AG09309 (cell line): ENCODE measurements at places on chromosomes 11 and 22.

DNA sequence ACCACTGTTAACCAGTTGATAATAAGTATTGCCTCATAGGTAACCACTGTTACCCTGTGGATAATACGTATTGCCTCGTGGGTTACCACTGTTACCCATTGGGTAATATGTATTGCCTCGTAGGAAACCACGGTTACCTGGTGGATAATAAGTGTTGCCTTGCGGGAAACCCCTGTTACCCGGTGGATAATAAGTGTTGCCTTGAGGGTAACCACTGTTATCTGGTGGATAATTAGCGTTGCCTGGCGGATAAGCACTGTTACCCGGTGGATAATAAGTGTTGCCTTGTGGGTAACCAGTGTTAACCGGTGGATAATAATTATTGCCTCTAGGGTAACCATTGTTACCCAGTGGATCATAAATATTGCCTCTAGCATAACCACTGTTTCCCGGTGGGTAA lies 27.3 kb upstream of the NXPE4 start:
- DNase-seq = no peak

GRCh38 chr11:64372802-64373597 lies 14.0 kb downstream of the RPS6KA4 start:
- no peak for DNase-seq

GRCh38 chr11:76480241-76480640 lies 35.4 kb downstream of the EMSY start:
- no peak for DNase-seq

DNA sequence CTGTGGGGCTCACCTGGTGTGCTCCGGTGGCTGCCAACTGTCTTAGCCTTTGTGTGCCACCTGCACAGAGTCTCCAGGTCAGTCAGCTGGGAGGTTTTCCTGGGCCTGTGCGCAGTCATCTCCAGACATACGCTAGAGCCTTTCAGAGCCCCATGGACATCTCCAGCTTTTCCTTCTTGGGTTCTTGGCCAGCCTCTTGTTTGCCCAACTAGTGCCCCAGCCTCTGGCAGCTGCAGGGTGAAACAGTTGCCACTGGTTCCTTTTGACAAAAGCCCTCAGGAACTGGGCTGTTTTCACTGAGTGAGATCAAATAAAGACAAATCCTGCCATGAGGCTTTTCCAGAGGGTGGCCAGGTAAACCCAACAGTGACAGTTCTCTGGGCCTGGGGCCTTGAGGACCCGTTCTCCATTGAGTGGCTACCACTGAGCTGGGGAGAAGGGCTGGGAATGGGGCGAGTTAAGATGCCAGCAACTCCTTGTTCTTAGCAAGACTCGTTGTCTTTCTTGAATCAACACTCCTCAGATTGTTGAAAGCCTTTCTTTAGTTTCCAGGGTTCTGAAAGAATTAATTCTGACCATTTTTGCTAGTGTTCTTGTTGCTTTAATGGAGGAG lies 16.7 kb upstream of the RANBP1 start:
- DNase-seq = no peak

DNA sequence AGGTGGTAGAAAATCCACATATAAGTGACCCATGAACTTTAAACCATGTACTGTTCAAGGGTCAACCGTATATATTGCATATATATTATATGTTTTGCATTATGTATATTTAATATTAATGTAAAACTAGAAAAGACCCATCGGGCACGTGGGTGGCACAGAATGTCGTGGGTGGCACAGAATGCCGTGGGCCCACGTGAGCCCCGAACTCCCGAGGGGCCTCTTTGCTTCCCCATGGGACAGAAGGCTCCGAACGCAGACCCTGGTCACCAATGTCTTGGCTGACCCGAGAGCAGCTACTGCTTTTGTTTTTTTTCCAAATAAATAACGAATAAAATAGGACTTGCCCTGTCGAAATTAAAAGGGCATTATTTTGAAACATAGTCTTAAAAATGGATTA lies 415.4 kb downstream of the BRD1 start:
- DNase-seq = no peak

DNA sequence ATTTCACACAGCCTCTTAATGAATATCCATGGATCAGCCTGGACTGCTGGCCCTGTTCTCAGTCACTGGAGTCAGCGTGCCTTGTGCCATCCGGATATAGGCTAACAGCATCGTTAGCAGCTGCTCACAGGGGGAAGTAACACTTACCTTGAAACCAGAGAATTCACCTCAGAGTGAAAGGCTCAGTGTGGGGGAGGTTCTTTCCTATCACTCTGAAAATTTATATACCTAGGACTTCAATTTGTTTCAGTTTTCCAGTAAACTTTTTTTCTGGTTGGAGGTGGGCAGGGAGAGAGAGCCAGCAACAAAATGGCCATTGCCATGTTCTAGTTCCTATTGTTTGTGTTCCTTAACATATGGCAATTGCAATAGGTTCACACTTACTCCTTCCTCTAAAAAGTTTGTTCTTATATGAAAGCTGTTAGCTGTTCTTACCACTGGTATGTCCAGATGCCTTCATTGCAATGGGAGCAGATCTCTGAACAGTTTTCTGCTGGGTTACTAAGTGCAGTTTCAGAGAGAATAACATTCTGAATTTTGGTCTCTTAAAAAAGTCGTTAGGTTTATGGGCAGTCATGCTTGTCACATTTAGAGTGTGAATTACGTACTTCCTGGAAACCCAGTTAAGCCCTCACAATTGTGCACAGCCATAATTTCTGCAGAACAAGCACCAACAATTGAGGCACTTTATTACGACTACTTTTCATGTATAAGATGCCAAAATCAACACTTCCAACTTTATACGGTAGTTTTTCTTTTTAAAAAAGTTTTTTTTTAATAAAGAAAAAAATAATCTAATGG lies 247.6 kb downstream of the CADM1 start:
- DNase-seq = no peak

- no peak for DNase-seq
Observed at GRCh38 chr11:6397156-6397555, 6.9 kb downstream of the SMPD1 start.
